ENCODE measurements at places on chromosomes 5 and 9.

DNA sequence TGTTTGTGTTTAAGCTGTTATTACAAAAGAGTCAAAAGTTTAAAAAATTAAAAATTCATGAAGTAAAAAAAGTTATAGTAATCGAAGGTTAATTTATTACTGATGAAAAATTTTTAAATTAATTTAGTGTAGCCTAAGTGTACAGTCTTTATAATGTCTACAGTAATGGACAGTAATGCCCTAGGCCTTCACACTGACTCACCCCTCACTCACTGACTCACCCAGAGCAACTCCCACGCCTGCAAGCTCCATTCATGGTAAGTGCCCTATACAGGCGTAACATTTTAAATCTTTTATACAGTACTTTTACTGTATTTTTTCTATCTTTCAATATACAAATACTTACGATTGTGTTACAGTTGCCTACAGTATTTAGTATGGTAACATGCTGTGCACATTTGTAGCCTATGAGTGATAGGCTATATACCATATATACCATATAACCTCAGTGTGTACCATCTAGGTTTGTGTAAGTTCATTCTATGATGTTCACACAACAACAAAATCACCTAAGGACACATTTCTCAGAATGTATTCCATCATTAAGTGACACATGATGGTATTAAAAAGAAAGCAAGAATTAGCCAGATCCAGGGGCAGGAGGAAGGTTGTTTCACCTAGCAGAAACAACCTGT is 40.1 kb downstream of the DCAF10 start:
- DNase-seq: peak; percentile 69

DNA sequence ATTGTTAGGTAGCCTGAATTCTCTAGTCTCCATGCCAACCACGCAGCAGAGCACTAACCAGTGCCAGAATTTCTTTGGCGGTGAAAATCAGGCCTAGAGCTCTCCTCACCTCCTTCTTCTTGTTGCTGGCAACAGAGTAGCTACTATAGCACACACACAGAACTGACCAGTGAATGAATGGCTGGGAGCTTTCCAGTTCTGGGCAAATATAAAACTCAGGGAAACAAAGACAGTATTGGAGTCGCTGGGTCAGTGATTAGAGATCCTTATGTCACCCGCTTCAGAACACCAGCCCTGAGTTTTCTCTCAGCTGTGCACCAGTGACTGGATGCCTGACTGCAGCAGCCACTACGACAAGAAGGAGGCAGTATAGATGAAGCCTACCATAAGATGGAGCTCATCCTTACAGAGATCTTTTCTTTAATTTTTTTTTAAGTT is 26.9 kb upstream of the FEM1C start:
- no peak for DNase-seq

DNA sequence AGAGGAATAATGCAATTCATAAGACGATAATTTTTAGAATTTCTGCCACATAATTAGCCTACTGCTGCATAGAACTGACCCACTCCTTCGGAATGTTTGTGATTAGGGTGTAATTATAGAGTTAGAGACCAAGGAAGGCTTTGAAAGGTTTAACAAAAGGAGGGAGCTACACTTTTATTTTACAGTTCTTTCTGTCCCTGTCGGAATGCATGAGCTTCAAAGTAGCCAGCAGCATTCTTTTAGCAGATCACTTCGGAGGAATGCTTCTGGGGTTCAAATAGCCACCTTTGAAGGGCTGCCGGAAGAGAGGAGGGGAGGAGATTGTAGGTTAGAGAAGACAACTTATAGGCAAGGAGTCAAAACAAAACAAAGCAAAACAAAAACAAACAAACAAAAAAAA is 168.1 kb downstream of the GRIA1 start:
- no peak for DNase-seq

DNA sequence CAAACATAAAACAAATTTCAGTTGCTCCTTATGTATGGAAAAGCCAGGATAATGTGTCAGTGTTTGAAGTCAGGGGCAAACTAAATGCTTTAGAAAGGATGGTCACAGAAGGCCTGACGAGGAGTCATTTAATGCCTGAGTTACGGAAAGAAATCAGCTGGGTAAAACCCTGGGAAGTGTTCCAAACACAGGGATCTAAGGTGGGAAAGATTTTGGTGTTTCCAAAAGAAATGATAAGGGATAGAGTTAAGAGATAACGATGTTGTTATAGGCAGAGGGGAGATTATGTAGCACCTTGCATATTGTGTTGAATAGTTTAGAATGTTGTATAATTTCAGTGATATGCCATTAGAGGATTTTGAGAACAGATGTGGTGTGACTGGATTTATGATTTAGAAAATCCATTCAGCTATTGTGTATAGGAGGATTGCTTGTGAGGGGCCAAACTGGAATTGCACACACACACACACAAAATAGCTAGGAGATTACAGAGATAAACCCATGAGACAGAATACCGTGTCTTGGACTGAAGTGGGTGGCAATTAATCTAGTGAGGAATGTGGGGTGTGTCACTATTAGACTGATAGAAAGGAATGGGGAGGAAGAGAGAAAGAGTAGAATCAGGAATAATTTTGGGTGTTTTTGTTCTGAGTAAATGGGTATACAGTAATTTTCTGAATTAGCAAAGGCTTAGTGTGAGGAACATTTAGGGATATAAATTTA is 274.2 kb upstream of the DAB2 start:
- peak; percentile 45 for DNase-seq

- DNase-seq: no peak
Measured at GRCh38 chr5:3606121-3606831, 10.6 kb downstream of the IRX1 start.

- peak; percentile 18 for DNase-seq
Measured at GRCh38 chr9:92408747-92409478, 4.5 kb upstream of the OGN start.

GRCh38 chr5:15933259-15934207 is 246.1 kb downstream of the MARCHF11 start:
- DNase-seq: peak; percentile 81

DNA sequence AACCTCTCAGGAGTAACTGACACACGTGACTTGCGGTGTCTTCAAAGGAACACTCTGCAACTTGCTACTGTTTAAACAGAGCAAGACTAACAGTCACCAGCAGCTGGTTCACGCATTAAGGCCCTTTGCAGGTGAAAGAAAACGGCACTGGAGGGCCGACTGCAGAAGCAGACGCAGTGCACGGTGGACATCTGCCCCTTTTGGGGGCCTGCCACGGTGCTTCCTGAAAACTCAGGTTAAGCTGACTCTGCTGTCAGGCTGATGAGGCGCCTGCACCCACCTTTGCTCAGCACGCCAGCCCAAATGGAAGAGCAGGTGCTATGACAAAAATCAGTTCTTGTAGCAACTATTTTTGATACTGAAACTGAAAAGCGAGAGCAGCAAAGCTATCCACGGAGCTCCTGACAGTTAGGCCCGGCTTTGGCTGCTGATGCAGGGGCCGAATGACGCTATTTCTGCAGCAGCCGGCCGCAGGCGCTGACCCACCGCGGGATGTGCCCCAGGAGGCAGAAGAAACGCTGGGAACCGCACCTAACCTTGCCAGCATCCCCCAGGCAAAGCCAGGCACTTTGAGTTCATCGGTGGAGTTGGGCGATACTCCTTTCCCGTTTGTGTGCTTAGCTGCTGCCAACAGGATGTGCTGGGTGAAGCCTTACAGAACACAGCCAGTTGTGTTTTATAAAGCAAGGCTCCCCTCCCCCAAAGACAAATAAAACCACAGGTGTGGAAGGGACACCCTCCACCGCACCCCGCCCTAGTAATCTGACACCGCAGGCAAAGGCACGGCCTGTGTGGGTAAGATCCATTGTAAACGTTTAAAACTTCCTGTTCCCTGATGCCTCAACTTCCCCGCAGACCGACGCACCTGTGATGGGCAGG is 21.1 kb upstream of the TERT start:
- no peak for DNase-seq

DNA sequence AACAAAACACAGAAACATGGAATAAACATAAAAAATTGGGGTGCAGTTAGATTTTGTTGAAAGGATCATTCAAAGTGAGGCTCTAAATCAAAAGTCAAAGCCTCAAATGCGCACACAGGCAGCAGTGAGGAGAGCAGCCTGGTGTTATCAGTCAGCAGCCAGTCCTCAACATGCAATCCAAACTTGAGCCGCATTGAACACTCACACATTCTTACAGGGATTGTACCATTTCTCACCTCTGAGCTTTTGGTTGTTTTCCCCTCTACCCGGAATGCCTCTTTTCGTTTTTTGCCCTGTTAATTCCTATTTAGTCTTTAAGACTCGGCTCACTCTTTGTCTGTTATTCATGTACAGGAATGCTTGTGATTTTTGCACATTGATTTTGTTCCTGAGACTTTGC is 81.1 kb upstream of the PUM3 start:
- DNase-seq: no peak

DNA sequence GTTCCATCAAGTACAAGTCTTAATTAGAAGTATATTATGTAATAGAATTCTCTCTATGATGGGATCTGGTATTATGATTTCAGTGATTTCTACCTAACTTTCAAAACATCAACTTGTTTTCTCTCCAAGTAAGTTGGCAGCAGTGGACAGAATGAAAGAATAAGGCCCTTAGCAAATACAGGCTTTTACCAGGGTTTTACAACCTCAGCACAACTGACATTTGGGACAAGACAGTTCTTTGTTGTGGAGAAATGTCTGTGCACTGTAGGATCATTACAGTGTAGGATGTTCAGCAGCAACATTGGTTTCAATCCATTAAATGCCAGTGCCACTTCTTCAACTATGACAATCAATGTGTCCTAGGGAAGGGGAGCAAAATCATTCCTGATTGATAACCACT is 48.8 kb downstream of the MLANA start:
- no peak for DNase-seq

DNA sequence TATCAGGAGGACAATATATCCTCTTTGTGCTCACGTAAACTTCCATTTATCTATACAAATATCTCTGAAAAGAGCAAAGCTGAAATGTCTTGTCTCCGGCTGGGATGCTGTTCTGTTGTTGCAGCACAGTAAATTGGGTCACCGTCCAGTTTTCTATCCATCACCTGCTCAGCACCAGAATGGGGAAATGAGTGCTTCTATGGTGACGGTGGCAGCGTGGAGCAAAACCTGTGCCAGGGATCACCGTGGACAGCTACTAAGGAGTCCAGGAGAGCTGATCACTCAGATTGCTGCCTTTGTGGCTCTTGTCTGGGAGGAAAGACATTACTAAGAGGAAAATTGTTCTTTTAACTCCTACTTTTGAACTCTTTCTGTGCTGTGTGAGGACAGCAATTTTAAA is 531.6 kb downstream of the PSAT1 start:
- DNase-seq: no peak

GRCh38 chr9:112140936-112141335 is 34.2 kb downstream of the SUSD1 start:
- no peak for DNase-seq

DNA sequence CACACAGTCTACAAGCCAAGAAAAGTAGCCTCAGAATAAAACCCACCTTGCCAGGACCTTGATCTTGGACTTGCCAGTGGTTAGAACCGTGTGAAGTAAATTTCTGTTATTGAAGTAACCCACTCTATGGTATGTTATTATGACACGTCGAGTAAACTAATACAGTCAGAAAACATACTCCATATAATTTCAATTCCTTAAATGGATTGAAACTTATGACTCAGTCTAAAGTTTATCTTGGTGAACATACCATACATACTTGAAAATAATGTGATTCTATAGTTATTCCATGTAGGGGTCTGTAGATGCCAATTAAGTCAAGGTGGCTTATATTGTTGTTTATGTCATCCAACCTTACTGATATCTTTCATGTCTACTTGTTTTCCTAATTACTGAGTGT is 950.7 kb downstream of the TLE4 start:
- DNase-seq: peak; percentile 1

DNA sequence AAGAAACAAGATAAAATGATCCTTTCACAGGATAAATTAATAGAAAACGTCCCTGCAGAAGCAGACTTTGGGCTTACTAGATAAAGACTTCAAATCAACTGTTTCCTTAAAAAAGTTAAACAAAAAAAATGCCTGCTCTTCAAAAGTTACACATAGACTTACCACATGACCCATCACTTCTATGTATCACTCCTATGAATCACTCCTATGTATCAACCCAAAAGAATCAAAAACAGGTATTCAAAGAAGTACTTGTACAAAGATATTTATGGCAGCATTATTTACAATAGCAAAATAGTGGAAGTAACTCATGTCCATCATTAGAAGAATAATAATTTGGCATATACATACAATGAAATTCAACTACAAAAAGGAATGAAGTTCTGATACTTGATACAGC is 56.3 kb upstream of the PRDM9 start:
- peak; percentile 3 for DNase-seq

DNA sequence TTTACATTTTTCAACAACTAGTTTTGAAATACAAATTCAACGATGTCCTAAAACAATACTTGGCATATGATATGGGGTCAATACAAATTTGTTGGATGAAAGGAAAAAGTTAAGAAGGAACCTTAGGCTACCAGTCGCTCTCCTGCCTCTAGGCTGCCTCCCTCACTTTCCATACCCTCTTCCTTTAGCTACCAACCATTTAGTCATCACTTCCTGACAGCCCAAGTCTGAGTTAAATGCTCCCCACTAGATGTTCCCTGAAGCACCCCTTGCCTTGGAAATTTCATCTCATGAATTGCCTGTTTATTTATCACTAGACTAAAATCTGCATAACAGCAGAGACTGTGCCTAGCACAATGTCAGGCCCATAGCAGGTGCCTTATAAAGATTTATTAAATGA is 2.7 kb upstream of the LARS1 start:
- DNase-seq: peak; percentile 14
